ENCODE measurements at places on chromosomes 1 and 21.
A peak's percentile ranks its signal among the peaks of the same experiment; 100 is the strongest.

- peak; percentile 12 for DNase-seq
These were observed 87.7 kb downstream of the SNX7 start for GRCh38 chr1:98749152-98749756.

GRCh38 chr1:183278739-183279591 lies 92.9 kb downstream of the LAMC2 start:
- DNase-seq: no peak

GRCh38 chr1:12778907-12779306 lies 5.4 kb downstream of the PRAMEF12 start:
- DNase-seq: no peak

GRCh38 chr1:5551274-5551975 lies 440.8 kb downstream of the NPHP4 start:
- no peak for DNase-seq

GRCh38 chr1:15592285-15592684 lies 7.4 kb upstream of the AGMAT start:
- no peak for DNase-seq

GRCh38 chr1:24380508-24380907 lies 33.1 kb downstream of the STPG1 start:
- DNase-seq: no peak

- no peak for DNase-seq
These were observed 5.8 kb downstream of the RGS1 start for GRCh38 chr1:192581131-192581927.

DNA sequence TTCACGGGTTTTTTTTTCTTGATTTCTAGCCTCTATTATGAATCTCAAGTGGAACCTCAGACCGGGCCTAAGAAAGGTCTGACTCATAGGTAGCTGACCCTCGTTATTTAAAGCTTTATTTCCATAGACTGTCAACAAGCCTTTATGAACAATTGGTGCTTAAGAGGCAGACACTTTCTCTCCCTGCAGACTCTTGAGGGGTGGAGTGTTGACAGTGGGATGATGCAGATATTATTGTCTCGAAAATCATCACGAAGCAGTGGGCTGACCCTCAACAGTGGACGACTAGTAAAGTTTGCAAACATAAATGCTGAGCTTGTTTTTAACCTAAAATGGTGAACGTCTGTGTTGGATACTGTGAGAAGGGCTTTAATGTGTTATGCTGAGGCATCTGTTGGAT lies 1.8 kb downstream of the SFT2D2 start:
- DNase-seq: no peak

- no peak for DNase-seq
These were observed 74.6 kb downstream of the RGL1 start for GRCh38 chr1:183879494-183879893.

- DNase-seq: peak; percentile 85
These were observed 21.0 kb downstream of the PDE9A start for GRCh38 chr21:42674351-42674940.

GRCh38 chr1:31571340-31572295 lies 4.7 kb upstream of the TINAGL1 start:
- DNase-seq: peak; percentile 6

GRCh38 chr1:65471861-65472332 lies 51.4 kb downstream of the LEPR start:
- DNase-seq: no peak

GRCh38 chr1:30900931-30901560 lies 7.5 kb downstream of the SDC3 start:
- no peak for DNase-seq

- no peak for DNase-seq
These were observed 144.0 kb downstream of the PGBD5 start for GRCh38 chr1:230282157-230282556.

GRCh38 chr1:53586765-53587164 lies 127.6 kb downstream of the DMRTB1 start:
- no peak for DNase-seq

- no peak for DNase-seq
These were observed 6.5 kb downstream of the TMEM54 start for GRCh38 chr1:32894681-32895080.

GRCh38 chr1:58466630-58467241 lies 79.8 kb downstream of the OMA1 start:
- DNase-seq: no peak

DNA sequence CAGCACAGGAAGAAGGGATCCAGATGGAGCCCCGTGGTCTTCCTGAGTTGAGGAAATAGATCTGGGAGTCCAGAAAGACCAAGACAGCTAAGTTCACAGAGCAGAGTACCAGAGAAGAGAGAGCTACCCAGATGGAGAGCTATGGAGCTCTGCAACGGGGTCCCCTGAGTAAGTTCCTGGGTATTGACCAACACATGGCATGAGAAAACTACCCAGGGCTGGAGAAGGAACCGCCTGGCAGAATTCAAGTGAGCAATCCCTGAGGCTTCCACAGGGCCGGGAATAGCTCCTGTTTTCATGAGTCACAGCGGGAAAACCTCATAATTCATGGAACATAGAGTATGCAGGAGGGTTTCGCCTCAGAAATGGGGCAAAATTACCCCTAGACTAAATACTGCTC lies 19.7 kb downstream of the STPG1 start:
- DNase-seq: peak; percentile 7

- DNase-seq: no peak
These were observed 52.4 kb downstream of the TLCD4 start for GRCh38 chr1:95169548-95169947.

GRCh38 chr1:25831569-25832196 lies 11.9 kb downstream of the MTFR1L start:
- DNase-seq: peak; percentile 91

GRCh38 chr1:243254233-243254926 lies 701 bp downstream of the CEP170 start:
- no peak for DNase-seq

GRCh38 chr21:46064870-46065214 lies 33.1 kb upstream of the COL6A2 start:
- DNase-seq: no peak

- no peak for DNase-seq
These were observed 38.6 kb upstream of the POFUT2 start for GRCh38 chr21:45326169-45326851.

GRCh38 chr1:91753878-91754277 lies 132.1 kb downstream of the TGFBR3 start:
- no peak for DNase-seq

DNA sequence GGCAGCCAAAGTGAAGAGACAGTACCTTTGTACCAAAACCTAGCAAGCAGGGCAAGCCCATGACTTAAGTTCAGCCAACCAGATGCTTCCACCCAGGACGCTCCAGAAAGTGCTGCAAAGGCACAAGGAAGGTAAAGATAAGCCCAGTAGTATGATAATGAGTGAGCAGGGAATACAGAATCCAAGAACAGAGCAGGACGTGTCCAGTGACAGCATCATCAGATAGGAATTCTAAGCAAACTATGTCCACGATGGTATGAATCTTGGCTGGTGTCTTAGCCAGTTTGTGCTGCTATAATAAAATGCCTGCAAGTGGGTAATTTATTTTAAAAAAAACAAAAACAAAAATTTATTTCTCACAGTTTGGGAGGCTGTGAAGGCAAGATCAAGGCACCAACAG lies 13.6 kb downstream of the GJA4 start:
- no peak for DNase-seq

GRCh38 chr1:209648931-209649776 lies 3.1 kb downstream of the LAMB3 start:
- DNase-seq: peak; percentile 69

GRCh38 chr1:46772571-46772970 lies 26.3 kb upstream of the CYP4B1 start:
- DNase-seq: no peak

GRCh38 chr1:9909234-9910046 lies 629 bp downstream of the CTNNBIP1 start:
- DNase-seq: peak; percentile 23

- no peak for DNase-seq
These were observed 100.8 kb upstream of the SLC45A1 start for GRCh38 chr1:8217011-8217711.

GRCh38 chr1:154419620-154420571 lies 14.8 kb downstream of the IL6R start:
- peak; percentile 15 for DNase-seq

GRCh38 chr21:46021978-46022544 lies 40.5 kb downstream of the COL6A1 start:
- DNase-seq: no peak

GRCh38 chr21:33293811-33294216 lies 27.6 kb downstream of the IL10RB start:
- DNase-seq: no peak

DNA sequence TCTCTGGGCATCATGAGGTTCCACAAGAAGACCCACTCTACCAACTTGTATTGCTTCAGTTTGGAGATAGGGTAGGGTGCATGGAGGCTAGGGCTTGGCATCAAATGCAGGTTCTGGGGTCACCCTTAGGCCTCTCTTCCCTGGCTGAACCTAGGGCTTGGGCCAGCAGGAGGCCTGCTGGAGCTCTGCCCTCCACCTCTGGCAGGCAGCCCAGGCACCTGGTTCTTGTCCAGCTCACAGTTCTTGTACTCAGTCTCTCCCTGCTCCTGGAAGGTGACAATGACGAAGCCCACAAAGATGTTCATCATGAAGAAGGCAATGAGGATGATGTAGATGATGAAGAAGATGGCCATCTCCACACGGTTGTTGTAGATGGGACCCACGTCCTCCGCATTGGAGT lies 37.5 kb upstream of the KIF21B start:
- DNase-seq: no peak

DNA sequence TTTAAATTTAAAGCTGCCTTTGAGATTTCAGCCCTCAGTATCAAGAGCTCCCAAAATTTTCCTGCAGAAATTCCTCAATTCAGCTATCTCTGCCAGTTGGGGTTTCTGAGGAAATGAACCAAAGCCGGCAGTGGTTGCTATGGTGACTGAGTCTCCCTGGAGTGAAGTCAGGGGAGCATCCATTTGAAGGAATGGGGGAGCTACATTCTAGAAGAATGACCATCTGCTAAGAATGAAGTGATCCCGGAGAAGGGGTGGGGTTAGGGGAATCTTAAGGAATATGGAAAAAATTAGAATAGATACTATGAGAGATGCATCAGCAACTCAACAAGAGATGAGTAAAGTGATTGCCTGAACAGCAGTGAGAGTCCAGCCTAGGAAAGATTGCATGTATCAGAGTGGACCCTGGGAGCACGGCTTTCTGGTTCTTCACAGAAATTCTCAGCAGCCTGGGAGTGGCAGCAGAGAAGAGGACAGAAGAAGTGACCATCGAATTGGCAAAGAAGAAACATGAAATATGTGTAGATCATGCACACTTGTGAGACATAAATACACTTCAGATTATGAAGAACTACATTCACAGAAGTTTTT lies 94.7 kb downstream of the CHD1L start:
- no peak for DNase-seq

- no peak for DNase-seq
These were observed 44.1 kb upstream of the GLIS1 start for GRCh38 chr1:53783056-53783455.

- DNase-seq: no peak
These were observed at the start of gene TRIM67 for GRCh38 chr1:231161667-231162296. Gene TRIM67 (plus strand): TSS chr1:231162058. CDS start chr1:231162970, 912 bp downstream.

GRCh38 chr1:19435851-19436455 lies 49.4 kb downstream of the CAPZB start:
- DNase-seq: no peak

GRCh38 chr21:41964171-41964570 lies 10.4 kb upstream of the C2CD2 start:
- DNase-seq: no peak

DNA sequence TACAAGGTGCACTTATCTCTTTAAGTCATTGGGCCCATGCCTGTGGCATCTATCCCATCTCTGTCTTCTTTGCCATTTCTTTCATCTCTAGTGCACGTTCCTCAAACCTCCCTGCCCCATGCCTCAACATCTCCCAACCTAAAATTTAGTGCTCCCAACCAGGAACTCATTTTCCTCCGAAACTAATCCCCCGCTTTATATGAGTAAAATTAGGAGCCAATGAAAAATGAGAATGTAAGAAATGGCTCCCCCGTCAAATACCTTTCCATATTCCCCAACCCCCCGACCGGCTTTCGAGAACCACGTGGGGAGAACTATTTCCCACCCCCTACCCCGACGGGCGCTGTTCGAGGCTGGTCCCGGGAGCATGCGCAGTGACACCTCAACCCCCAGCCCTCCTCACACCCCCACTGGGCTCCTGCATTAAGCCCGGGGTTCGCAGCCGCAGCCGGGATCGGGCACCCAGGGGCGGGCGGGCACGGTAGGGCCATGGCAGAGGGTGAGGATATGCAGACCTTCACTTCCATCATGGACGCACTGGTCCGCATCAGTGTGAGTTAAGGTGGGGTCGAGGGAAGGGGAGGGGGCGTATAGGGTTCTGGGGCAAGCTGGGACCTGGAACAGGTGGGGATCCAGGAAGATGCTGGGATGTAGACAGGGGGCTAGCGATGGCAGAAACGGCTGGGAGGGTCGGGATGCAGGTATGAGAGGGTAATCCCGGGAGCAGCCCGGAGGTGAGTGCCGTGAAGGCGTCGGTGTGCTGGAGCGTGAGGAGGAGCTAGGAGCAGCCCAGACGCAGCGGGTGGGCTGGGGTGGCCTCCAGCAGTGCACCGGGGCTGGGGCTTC lies at the start of gene TRIM46:
TRIM46 (plus strand) TSS at position 372 of the 846 bp plus-strand sequence; CDS start at position 490, 118 bp downstream.
- peak; percentile 54 for DNase-seq

DNA sequence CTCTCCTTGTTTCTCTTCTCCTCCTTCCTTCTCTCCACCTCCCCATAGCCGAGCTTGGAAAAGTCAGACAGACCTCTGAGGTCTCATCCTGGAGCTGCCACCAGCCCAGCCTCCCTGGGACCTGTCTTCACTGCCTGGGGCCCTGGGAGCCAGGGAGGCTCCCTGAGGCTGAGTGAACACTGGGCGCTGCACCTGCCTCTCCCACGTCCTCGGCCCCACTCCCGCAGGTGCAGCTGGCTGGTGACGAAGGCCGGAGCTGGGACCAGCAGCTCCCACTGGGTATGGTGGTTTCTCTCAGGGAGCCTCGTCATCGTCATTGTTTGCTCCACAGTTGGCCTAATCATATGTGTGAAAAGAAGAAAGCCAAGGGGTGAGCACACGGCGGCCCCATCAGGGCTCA lies 5.3 kb downstream of the TNFRSF14 start:
- no peak for DNase-seq

DNA sequence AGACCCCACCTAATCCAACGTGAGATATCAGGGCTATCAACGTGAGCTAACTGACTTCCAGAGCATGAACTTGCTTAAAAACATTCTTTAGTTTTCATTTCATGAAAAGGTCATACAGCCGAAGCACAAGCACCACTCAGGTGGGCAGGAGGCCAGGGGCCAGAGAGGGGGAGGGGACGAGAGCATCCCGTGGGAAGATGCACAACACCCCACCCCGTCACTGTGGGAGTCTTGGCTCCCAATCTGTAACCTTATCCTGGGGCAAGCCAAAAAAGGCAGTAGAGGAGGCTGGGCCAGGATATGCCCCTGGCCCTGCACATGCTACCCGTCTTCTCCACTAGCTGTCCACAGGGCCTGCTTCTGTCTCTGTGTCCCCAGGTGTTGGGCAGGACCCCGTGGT lies 31.4 kb downstream of the SSBP3 start:
- DNase-seq: no peak

DNA sequence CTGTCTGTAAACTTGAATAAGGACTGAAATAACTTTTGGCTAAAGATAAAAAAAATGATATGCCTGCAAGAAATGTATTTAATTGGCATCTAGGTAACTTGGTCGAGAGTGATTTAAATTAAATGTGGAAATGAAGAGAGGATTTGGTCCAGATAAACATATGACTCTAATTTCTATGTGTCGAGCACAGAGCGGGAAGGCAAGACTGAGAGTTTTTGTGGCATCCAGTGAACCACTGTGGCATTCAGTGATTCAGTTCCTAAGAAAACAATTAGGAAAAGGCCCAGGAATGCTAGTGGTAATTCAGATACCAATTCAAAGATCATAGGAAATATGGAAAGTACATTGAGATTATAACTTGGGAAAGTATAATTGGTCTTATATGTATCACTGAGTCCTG lies 39.6 kb downstream of the PDE4B start:
- no peak for DNase-seq

- no peak for DNase-seq
These were observed 31.1 kb downstream of the AK4 start for GRCh38 chr1:65179148-65179547.
